Activated CD4-positive, alpha-beta T cell treated with anti-CD3 and anti-CD28 coated beads, Interleukin-2, amount 10 ng/mL, durations not matched to agents 7 days and 5 days (primary cell): ENCODE measurements at places on chromosomes 5 and 9. TPM values are rescaled to one million over a fixed set of nuclear protein-coding genes. Genes with fewer than 3 reads are reported as not detected.

The PCDHGA10 gene
- not detected for total RNA-seq

The ADAMTS13 gene
- 2.3 TPM for total RNA-seq

The FRRS1L gene
- total RNA-seq: not detected

The SPINK6 gene
- not detected for total RNA-seq

The CBY3 gene
- total RNA-seq: 0.44 TPM

The KYAT1 gene
- total RNA-seq: 17.7 TPM

The OR2K2 gene
- not detected for total RNA-seq

The CDH6 gene
- not detected for total RNA-seq

GRCh38 chr9:123784518-123784917 is 145.4 kb downstream of the DENND1A start:
- DNase-seq: no peak

- DNase-seq: no peak
Measured at GRCh38 chr5:133744960-133745308, 132.6 kb upstream of the FSTL4 start.

DNA sequence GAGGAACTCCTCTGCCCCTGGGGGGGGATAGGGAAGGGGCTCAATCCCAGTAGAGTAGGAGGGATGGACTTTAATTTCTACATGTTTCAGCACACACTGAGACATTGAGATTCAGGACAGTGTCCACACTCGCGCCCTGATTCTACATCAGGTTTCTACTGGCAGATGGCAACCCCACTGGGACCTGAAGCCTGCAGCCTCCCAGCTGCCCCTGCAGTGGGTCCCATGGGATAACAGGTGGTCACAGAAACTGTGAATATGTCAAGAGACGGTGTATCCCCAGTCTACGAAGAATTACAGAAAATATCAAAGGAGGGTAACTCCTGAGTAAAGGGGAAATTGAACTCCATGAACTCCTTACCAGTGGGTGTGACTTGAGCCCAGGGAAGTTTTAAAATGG is 2.4 kb upstream of the TERT start:
- no peak for DNase-seq

- DNase-seq: no peak
Measured at GRCh38 chr9:6029604-6030274, 14.3 kb upstream of the RANBP6 start.

DNA sequence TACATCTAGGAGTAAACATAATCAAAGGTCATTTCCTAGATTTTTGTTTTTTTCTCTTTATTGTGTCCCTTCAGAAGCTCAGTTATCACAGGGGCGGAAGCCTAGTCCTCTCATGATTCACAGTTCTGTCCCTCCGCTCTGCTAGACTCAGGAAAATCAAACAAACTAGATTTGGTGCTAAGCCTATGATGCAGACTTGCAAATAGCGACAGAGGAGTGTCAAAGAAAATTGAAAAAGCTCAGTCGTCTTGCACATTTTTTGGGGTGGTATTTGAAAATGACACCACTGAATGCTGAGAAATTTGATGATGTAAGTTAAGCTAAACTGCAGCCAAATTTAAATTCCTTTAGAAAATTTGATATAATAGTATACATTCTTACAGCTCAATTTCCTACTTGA is 59.0 kb downstream of the CDH10 start:
- no peak for DNase-seq

GRCh38 chr9:35470894-35471293 is 19.0 kb upstream of the RUSC2 start:
- no peak for DNase-seq

- no peak for DNase-seq
Measured at GRCh38 chr5:107460789-107461188, 209.9 kb downstream of the EFNA5 start.

- DNase-seq: no peak
Measured at GRCh38 chr9:79984429-79985067, 412.8 kb downstream of the TLE4 start.

GRCh38 chr5:862367-863243 is 11.8 kb upstream of the ZDHHC11 start:
- DNase-seq: no peak

- DNase-seq: no peak
Measured at GRCh38 chr5:43000914-43001313, 39.2 kb downstream of the ANXA2R start.

DNA sequence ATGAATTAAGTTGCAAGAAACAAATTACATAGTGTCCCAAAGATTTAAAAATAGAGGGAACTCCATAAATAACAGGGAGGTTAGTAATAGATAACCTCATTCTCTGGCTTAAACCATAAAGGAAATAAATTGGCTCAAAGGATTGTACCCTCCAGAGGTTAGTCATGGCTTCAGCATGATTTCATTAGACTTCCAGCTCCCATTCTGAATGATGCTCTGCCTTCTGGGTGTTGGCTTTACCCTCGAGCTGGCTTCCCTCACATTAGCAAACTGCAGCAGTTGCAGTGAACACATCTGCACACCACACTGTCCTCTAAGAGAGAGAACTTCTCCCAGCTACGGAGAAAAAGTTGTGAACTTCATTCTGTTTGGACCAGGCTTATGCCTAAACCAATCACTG is 70.4 kb downstream of the RGS7BP start:
- no peak for DNase-seq

- no peak for DNase-seq
Measured at GRCh38 chr9:127679506-127679905, 27.3 kb upstream of the CFAP157 start.
